NCI-H1105 (cell line): ENCODE measurements at places on chromosomes 2 and 18.
A peak's percentile ranks its signal among the peaks of the same experiment; 100 is the strongest.

- DNase-seq = no peak
Measured at GRCh38 chr2:26811261-26811660, 25.4 kb downstream of the CENPA start.

GRCh38 chr2:145288650-145289496 lies 769.0 kb upstream of the ZEB2 start:
- DNase-seq = no peak

DNA sequence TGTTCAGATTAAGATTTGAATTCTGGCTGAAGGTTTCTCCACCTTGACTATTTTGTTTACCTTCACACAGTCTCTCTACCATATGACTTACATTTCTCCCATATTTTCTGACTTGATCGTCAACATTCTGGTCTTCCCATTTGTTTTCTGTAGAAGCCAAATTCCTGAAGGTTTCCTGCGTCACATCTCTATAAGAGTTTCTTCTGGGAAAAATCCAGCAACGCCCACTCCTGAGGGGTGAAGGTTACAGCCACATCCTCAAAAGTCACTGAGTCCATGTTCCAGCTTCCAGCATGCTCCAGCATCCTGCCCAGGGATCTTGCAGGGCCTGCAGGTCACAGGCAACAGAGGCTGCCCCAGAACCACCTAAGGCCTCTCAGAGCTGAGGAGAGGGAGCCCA lies 47.5 kb downstream of the NBEAL1 start:
- DNase-seq = no peak

DNA sequence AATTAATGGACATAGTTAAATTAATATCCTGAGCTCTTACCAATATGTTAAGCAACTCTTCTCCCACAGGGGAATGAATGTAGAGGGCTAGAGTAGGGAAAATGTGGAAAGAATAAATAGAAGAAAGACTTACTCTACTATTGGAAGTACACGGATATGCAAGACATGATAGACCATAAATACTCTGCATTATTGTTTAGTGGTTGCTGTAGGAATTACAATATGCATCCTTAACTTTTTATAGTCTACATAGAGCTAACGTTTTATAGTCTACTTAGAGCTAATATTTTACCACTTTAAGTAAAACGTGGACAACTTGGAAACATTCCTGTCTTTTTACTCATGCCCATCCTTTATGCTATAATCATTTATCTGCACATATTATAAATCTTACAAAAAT lies 163.8 kb upstream of the GALNT5 start:
- DNase-seq = no peak

DNA sequence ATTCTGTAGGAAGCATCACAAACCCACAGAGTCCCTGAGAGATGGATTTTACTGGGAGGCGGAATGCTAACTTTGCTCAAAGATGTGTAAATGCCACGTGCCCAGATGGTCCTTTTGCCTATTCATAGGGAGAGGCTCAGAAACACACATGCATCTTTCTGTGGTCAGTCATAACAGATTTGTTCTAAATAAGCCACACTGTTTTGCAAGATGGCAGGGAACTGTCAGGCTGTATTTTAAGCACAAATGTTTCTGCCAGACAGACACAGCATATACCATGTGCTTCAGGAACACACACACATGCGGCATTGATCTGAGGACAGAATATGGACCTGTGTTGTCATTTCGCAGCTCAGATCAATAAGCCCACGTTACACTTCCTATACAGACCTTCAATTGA lies 312.0 kb downstream of the GPD2 start:
- no peak for DNase-seq

DNA sequence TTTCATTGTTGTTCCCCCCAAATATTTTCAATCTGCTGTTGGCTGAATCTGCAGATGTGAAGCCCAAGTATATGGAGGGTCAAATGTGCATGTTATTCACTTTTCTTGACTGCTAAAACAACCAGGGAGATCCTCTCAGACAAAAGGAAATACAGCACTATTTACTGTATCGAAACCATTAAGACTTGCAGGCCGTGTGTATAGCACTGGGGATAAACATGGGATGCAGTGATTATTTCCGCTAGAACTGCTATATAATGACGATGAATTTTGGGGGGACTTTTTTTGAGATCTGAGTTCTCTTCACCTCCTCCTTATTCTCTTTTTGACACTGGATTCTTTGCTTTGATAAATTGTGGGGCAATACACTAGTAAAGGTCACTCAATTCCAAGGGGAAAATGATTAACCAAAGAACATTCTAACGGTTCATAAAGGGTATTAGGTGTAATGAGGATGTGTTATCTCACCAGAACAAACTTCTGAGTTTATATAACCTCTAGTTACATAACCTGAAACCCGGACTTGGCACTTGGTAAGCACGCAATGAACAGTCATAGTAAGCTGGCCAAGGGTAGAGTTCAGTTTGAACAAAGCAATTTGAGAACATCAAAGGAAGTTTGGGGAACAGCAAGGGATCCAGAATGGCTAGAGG lies 3.5 kb upstream of the UGT1A1 start:
- DNase-seq = no peak

- DNase-seq = no peak
Measured at GRCh38 chr2:147547440-147547839, 297.4 kb upstream of the ACVR2A start.

- DNase-seq = no peak
Measured at GRCh38 chr2:229539628-229540027, 174.7 kb downstream of the DNER start.

GRCh38 chr18:34707670-34708069 lies 2.4 kb upstream of the DTNA start:
- DNase-seq = peak; percentile 83

DNA sequence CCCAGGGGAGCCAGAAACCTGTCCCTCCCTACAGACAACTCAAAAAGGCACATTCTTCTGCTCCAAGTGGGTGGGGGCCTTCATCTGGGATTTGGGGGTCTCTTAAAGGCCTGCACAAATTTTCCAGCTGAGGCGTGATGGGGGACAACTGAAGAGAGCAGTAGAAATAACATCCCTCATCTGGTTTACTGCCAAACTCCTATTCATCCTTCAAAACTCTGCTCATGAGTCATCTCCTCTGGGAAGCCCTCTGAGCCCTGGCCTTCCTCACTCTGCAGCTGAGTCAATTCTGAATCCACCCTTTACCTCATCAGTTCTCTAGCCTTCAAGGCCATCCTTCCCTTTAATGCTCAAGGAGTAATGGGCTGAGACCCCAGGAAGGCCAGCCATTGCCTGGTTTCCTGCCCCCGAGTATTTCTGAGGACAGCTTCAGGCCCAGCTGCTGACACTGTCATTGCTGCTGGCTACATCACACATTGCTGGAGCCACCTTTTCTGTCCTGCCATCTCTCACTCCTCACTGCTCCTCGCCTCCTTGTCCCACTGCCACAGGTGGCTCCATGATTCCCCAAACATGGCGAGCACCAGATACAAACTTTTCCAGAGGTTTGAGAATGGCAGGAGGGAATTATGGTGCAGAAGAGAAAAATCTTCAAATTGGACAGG lies 32.2 kb upstream of the GLI2 start:
- no peak for DNase-seq

DNA sequence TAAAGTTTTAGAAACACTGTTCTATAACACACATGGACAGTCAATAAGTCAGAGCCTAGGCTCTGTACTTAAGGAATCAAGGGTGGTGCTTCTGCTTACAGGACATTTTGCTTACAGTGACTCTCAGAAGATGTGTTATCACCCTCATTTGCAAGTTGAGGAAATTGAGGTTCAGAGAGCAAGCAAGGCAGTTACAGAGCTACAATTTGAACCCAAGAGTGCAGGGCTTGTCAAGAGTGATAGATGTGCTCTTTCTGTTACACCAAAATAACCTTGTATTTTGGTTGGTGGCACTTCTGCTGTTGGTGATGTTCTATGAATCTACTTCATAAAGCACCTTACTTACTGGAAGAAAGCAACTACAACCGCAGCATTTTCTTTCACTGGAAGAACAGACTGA lies 170.2 kb downstream of the THADA start:
- no peak for DNase-seq

DNA sequence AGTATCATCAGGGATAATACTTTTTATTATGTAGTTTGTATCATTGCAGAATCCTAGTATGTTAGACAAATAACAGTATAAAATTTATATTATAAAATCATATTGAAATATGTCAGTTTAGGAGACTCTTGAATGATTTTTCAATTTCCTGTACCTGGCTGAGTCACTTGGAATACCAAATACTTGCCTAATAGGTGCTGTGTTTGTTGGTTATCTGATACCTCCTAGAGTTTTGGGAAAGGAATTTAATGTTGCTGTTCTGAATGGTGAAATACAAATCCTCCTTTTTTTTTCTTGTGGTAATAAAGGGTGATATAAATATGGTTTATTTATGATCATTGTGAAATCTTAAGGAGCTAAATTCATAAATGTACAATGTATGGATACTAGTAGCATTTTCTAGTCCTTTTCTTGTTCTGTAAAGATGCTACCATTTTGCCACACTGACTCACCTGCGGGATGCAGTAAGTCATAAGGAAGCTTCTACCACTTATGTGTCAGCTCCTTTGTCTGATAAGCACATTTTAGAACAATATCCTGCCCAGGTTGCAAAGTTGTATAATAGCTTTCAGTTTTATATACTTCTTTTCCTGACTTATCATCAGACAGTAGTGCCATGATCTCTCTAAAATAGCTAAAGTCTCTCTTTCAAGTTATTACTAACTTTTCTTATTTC lies 465.5 kb downstream of the XIRP2 start:
- DNase-seq = no peak

GRCh38 chr2:168819050-168819715 lies 16.7 kb downstream of the NOSTRIN start:
- DNase-seq = no peak

DNA sequence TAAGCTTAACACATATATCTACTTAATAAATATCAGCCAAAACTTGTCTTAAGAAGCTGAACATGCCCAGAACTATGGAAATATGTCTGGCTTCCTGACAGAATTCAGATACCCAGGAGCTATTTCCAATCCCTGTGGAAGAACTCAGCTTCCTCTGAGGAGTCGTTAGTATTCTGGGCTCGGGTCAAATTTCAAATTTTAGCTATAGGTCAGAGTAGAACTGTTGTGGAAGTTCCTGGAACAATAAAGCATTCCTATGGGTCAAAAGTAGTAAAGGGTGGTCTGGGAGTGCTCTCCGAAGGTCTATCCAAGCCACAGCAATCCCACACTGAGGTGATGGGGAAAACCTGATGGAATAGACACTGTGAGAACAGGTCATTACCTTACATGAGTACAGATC lies 342.7 kb upstream of the CHST9 start:
- no peak for DNase-seq
